ENCODE measurements at places on chromosomes 1 and 21.
A peak's percentile ranks its signal among the peaks of the same experiment; 100 is the strongest.

DNA sequence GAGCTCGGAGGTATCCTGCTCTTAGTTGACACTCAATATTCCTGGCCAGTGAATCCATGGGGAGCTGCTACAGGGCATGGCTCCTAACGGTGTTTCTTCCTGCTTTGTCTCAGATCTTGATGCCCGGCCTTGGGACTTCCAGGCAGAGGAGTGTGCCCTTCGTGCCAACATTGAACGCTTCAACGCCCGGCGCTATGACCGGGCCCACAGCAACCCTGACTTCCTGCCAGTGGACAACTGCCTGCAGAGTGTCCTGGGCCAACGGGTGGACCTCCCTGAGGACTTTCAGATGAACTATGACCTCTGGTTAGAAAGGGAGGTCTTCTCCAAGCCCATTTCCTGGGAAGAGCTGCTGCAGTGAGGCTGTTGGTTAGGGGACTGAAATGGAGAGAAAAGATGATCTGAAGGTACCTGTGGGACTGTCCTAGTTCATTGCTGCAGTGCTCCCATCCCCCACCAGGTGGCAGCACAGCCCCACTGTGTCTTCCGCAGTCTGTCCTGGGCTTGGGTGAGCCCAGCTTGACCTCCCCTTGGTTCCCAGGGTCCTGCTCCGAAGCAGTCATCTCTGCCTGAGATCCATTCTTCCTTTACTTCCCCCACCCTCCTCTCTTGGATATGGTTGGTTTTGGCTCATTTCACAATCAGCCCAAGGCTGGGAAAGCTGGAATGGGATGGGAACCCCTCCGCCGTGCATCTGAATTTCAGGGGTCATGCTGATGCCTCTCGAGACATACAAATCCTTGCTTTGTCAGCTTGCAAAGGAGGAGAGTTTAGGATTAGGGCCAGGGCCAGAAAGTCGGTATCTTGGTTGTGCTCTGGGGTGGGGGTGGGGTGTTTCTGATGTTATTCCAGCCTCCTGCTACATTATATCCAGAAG is 16.7 kb downstream of the ALX3 start:
- DNase-seq: peak; percentile 76

- no peak for DNase-seq
Observed at GRCh38 chr1:55380355-55380970, 165.3 kb upstream of the USP24 start.

GRCh38 chr1:193741228-193741627 is 554.8 kb upstream of the B3GALT2 start:
- no peak for DNase-seq

DNA sequence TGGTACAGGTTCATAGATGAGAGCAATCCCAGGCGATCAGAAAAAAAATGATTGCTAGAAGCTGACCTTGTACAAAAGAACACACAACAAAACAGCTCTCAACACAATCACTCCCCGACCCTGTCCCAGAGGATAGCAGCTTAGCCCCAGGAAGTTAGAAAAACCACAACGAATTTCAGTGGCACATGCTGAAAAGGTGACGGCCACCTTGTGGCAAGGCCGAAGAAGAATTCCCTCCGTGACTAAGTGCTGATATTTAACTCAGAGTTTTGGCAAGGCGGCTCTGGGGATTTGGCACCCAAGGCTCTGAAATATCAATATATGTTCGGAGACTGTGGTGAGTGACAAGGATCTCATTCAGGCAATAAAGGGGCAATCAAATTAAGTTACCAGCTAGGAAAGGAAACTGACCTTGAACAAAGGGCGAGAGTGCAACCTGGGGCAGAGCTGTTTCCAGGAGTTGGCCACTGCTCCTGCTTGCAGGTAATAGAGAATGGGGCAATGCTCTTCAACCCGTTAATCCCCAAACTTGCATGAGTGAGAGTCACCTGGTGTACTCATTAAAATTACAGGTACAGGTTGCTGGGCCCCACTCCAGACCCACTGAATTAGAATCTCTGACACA is 96.2 kb downstream of the BEND5 start:
- DNase-seq: no peak

- no peak for DNase-seq
Observed at GRCh38 chr1:18239671-18240070, 132.1 kb downstream of the IGSF21 start.

GRCh38 chr1:167071286-167071685 is 18.9 kb downstream of the GPA33 start:
- DNase-seq: no peak

DNA sequence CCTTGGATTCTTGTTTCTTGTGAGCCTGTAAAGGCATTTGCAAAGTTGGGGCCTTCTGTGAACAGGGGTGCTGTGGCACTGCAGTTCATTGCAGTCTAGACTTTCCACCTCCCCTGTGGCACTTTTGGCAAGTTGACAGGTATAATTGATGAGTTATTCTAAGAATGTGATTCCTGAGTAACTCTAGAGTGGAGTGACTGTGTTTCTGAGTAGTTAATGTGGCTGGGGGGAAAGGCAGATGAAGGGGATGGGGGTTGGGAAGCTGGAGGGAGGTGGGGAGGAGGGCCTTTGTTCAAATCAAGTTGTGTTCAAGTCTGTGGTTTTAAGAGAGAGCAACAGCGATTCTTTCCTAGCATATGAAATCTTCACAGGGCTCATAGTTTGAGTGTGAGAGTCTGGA is 32.9 kb downstream of the PBX1 start:
- no peak for DNase-seq

DNA sequence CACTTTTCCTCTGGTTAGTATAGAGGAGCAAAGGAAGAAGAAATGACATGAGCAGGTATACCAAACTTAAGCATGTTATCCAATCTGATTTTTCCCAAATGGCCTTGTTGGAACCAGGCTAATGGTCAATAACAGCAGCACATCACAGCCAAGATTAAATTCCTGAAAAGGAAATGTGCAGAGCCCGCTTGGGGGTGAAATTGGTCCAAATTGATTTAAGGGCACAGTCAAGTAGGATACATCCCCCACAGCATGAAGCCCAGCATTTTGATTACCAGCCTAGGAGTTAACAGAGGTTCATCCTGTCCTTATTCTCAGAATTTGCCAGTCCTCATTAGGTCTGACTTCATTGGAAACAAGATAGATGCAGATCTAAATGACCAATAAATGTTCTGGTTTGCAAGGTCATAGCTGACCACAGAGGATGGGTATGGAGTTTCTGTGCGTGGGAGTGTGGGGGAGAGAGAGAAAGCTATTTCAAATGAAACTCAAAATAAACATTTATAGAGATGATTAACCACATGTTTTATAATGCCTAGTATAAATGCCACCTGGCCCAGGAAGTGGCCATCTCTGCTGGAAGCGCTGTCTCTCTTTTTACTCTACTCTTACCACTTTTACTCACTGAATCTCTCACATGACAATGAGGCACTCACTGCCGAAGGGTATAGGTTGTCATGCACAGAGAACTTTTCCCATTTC is 38.7 kb downstream of the RGS5 start:
- DNase-seq: peak; percentile 23

DNA sequence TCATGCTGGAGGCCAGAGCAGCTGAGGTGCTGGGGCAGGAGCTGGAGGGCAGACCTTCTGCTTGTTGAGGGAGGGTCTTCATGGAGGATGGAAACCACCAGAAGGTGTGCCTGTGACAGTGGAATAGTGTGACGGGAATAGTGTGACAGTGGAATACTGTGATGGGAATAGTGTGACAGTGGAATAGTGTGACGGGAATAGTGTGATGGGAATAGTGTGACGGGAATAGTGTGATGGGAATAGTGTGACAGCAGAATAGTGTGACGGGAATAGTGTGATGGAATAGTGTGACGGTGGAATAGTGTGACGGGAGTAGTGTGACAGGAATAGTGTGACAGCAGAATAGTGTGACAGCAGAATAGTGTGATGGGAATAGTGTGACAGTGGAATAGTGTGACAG is 325.1 kb downstream of the HHAT start:
- peak; percentile 10 for DNase-seq

GRCh38 chr1:26932531-26932930 is 11.0 kb downstream of the NUDC start:
- DNase-seq: no peak

DNA sequence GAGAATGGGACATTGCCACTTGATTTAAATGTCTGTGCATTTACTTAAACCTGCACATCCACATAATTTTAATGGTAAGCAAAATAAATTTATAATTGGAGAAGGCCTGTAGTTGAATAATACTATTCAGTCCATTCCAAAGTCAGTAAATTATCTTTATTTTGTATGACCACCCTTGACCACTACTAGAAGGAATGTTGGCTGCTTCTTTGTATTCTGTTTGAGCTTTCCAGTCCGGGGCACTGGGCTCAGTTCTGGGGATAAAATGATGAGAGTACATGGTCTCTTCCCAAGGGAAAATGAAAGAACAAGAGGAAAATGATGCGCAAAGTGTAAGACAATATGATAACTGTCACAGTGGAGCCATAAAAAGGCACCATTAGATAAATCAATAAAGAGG is 98.9 kb downstream of the CRB1 start:
- DNase-seq: no peak

DNA sequence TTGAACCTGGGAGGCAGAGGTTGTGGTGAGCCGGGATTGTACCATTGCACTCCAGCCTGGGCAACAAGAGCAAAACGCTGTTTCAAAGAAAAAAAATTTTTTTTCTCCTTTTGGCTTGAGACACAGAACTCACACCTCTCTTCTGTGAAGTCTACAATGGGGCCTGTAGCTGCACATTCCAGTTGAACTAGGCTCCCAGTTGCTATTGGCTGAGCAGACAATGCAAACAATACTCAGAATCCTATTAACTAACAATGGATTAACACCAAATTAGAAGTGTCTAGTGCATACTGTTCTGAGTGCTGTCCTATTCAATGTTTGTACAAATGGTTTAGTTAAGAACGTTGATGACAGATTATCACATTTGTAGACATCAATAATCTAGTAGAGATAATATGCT is 17.6 kb upstream of the MCL1 start:
- DNase-seq: no peak

DNA sequence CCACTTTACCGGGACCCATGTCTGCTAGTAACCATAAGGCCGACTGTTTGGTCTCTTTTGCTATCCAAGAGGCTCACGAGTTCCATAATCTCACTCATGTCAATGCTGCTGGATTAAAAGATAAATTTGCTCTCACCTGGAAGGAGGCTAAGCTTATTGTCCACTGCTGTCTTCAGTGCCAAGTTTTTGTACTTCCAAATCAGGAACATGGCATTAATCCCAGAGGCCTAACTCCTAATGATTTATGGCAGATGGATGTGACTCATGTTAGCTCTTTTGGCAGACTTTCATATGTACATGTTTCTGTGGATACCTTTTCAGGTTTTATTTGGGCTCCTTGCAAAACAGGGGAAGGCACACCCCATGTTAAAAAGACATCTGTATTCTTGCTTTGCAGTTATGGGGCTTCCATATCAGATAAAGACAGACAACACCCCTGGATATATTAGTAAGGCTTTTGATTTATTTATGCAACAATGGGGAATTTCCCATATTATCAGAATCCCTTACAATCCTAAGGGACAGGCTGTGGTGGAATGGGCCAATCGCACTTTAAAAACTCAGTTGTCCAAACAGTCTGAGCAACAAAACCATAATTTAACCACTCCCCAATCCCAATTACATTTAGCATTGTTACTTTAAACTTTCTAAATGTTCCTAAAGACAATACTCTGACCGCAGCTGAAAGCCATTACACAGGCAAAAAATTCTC is 162.7 kb downstream of the IER5 start:
- no peak for DNase-seq

DNA sequence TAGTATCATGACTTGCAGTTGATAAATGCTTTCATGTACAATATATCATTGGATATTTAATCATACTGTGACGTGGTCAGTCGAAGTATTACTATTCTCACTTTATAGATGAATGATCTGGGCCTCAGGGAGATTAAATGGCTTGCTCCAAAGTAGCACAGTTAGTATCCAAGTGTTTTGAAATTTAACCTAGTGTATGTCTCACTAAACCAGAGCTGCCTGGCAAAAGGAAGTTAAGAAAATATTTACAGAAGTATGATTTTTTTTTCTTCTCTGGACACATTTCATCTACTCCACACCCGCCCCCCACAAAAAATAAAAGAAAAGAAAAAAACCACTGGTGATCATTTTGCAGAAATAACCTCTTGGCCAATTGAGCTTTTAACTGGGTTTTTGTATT is 71.9 kb upstream of the CXADR start:
- no peak for DNase-seq

DNA sequence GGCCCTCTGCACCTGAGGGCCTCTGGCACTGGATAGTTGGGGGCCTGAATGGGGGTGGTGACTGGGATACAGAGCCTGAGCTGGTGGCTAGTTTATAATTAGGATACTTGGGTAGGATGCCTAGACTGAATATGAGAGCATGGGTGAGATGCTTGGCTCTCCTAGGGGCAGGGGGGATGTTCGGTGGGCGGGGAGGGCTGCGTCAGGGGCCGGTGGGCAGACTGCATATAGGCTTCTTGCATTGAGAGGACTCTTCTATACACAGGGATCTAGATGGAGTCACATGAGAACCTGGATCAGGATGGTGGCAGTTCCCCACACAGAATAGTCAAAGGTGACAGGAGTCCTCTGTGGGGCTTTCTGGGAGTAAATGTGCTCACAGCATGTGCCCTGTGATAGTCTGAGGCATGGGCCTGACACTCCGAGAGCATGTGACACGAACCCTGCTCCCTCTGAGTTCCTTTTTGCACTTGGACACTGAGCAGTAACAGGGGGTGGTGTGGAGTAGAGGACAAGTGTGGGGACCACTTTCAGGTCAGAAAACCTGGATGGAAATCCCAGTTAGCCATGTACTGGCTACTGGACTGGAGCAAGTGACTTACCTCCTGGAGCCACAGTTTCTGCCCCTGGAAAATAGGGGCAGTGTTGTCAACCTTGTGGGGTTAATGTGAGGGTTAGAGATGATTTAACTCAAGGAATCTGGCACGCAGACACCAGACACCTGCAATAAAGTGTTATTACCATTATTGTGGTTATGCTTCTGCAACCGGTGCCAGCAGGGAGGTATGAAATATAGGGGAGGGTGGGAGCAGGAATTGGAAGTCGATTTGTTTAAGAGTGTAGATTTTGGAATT is 2.2 kb downstream of the MAP7D1 start:
- no peak for DNase-seq

GRCh38 chr1:234841710-234842231 is 231.8 kb upstream of the IRF2BP2 start:
- DNase-seq: peak; percentile 97

DNA sequence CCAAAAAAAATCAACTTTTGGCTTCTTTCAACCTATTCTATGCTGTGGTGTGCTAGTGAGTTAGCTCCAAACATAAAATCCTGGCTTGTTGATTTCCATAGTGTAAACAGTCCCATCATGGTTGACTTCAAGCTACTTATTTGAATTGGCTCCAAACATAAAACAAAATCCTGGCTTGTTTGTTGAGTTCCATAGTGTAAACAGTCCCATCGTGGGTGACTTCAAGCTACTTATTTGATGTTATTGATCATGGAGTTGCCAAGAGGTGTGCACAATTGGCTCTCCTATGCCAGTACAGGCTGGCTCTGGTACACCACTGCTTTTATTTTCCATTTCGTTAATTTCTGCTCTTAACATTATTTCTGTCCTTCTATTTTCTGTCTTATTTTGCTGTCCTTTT is 1.8 kb upstream of the COA6 start:
- no peak for DNase-seq

Measured in OCI-M1 (cell line).